ENCODE measurements at places on chromosomes 1 and 21.
A peak's percentile ranks its signal among the peaks of the same experiment; 100 is the strongest.

DNA sequence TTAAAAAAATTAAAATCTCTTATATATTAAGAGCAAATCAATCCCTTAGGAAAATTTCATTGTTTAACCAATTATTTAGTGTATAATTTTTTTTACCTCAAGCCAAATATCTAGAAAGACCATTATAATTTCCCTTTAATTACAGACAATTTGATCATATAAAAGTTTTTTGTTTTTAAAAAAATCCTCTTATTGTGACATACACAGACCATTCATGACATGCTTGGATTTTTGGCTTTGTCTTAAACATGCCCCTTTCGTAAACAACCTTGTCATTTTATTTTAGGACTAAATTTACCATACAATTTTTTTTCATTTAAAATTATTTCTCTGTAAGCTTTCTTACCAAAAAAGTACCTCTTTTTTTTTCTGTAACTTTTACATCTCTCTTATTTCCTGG lies 14.2 kb upstream of the CYP4B1 start:
- DNase-seq: no peak

- DNase-seq: no peak
Measured at GRCh38 chr21:44758781-44759627, 42.6 kb downstream of the UBE2G2 start.

- DNase-seq: no peak
Measured at GRCh38 chr1:83632906-83633305, 366.0 kb downstream of the TTLL7 start.

GRCh38 chr1:56501426-56501825 lies 77.9 kb downstream of the PLPP3 start:
- no peak for DNase-seq

DNA sequence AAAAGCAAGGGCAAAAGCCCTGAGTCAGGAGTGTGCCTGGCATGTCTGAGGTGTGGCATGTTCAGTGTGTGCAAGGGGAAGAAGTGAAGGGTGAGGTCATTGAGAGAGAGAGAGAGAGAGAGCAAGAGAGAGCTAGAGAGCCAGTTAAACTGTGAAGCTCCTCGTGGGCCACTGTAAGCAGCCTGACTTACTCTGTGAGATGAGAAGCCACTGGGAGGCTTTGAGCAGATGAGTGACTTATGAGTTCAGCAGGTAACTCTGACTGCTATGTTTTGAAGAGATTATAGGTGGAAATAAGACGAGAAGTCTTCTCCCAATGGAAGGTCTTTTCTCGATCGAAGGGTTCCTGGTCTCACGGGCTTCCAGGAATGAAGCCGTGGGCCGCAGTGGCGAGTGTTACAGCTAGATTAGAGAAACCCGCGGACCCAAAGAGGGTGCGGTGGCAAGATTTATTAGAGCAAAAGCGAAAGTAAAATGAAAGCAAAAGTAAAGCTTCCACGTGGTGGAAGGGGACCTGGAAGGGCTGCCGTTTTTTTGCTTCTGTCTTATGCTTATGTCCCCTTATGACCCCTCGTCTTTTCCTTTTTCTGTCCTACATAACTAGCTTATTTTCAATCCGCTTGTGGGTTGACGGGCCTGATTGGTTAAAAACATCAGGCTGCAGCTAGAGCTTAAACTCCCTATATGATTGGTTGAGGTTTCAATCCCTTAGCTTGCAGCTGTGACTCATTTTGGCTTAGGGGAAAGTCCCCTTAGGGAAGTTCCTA lies 323.1 kb upstream of the FAM78B start:
- peak; percentile 13 for DNase-seq

DNA sequence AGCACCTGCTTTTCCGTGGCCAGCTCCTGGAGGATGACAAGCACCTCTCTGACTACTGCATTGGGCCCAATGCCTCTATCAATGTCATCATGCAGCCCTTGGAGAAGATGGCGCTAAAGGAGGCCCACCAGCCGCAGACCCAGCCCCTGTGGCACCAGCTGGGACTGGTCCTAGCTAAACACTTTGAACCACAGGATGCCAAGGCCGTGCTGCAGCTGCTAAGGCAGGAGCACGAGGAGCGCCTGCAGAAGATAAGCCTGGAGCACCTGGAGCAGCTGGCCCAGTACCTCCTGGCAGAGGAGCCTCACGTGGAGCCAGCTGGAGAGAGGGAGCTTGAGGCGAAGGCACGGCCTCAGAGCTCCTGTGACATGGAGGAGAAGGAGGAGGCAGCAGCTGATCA lies 413 bp downstream of the UBL4B start:
- no peak for DNase-seq

DNA sequence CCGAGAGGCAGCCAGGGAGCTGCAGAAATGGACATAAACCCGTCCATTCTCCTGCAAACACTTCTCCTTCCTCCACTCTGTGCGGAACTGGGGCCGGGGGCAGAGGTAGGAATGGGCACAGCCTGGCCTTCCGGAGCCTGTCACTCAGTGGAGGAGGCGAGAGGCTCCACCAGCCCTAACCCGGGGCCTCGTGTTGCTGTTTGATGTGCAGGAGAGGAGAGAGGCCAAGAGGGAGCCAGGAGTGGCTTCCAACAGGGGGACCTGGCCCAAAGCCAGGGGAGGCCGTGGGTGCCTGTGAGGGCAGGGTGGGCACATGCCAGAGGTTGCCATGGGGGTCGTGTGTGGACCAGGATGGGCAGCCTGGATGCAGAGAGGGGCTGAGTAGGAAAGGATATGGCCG lies 158.1 kb upstream of the ARHGEF16 start:
- no peak for DNase-seq

DNA sequence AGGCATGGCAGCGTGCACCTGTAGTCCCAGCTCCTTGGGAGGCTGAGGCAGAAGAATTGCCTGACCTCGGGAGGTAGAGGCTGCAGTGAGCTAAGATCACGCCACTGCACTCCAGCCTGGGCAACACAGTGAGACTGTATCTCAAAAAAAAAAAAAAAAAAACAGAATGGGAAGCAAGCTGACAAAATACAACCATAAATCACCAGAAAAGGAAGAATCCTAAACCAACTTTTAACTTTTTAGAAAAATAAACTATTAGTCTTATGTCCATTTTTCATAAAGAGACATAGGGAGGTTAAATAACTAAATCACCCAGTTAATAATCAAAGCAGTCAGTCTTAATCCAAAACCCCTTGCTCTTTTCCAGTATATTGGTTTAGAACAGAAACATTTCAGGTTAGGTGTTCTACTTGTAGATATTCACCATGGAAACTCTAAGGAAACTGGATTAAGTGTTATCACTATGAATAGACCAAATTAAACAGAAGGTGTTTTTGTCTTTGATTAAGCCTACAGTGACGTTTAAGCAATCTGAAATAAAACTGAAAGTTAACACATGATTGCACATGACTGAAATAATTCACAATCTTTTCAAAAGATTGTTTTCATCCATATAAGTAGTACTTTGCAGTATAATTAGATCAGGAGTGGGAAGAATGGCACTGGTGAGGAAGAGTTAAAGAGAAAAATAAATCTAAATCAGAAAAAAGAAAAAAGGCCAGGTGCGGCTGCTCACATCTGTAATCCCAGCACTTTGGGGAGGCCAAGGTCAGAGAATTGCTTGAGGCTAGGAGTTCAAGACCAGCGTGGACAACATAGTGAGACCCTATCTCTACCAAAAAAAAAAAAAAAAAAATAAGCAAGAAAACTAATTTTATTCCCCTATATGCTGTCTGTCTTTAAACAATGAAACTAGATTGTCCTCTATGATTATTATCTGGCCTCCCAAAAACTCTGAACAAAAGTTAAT lies 9.6 kb downstream of the CDC42BPA start:
- DNase-seq: no peak

- DNase-seq: peak; percentile 6
Measured at GRCh38 chr1:71986160-71986559, 296.2 kb downstream of the NEGR1 start.

DNA sequence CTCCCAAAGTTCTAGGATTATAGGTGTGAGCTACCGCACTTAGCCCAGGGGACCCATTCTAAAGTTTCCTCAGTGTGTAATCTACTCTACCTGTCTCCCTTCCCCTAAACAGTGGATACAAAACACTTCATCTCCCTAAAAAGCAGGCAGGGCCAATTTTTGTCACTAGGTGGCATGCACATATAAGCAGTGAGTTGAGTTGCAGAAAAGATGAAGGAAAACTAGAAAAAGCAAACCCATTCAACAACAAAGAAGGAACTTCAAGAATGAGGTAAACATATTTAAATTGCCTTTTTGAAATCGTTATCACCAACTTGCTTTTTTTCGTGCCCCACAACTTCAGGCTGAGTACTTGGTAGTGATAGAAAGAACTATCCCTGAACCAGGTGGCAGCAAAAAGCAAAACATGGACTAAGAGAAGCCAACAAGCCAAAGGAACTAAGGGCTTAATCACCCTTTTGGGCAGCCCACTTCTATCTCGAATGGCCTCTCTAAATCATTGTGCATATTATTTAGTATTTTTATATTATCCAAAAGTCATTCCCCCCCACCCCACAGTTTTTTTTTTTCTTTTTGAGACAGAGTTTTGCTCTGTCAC lies 19.7 kb upstream of the ALDH9A1 start:
- peak; percentile 58 for DNase-seq

GRCh38 chr1:174160109-174160473 lies 771 bp downstream of the RABGAP1L start:
- peak; percentile 6 for DNase-seq

GRCh38 chr1:24932284-24932683 lies 2.2 kb upstream of the RUNX3 start:
- no peak for DNase-seq

GRCh38 chr1:156480411-156481192 lies 20.0 kb downstream of the MEF2D start:
- peak; percentile 49 for DNase-seq

DNA sequence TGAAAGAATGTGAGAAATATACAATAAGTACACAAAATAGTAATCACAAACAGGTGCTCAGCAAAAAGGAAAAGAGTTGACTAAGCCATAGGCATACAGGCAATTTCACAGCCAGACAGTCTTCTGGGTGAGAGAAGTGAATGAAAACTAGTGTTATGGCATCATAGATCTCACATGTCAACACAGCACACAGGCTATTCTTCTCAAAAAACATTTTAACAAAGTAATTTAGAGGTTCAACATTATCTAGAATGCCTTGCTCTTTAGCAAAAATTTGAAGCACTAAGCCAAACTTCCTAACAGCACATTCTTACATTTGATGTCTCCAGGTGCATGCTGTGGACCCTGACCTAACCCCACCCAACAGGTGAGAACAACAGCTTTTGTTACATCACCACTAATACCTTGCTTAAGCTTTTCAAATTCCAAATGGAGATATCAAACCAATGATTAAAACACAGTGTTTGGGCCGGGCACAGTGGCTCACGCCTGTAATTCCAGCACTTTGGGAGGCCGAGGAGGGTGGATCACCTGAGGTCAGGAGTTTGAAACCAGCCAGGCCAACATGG lies 30.5 kb downstream of the OTUD7B start:
- no peak for DNase-seq

- DNase-seq: peak; percentile 37
Measured at GRCh38 chr1:156203331-156203730, 9.4 kb downstream of the SLC25A44 start.

DNA sequence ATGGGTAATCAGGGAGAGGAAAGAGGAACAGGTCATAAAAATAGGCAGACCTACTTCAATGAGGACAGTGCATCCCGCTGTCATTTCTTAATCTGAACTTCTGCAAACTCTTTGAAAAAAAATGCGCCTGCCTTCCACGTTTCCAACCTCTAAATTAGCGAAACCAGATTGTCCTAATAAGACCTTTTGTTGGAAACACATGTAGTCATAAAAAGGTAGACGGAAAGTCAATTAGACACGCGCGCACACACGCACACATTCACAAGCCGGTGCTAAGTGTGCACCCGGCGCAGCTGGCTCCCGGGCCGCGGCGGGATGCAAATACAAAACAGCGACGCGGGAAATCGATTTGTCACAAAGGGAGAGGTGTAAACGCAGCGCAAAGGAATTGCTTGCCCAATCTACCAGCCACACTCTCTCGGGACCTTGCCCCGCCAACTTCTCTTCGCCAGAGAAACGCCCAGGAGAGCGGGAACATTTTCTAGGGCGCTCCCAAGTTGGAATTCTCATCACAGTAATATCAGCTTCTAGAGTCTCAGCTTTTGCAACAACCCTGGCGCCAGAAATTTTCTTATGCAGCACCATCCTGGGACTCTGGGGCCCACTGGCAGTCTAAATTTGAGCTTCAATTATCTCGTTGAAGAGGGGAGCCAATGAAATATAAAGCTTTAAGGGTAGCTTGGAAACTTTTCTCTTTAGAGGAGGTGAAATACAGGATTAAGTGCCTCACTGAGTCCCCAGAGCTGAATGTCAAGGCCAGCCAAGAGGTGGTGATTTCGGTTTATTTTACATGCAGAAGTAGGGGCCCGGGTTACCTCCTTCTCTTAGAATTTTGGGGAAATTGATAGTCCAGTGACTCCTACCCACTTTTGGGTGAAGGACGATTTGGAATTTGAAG lies 4.5 kb downstream of the PRRX1 start:
- peak; percentile 67 for DNase-seq

GRCh38 chr1:78619803-78620579 lies at the start of gene IFI44L:
IFI44L (plus strand) TSS chr1:78620448; CDS start chr1:78627916, 7,468 bp downstream.
- peak; percentile 66 for DNase-seq

DNA sequence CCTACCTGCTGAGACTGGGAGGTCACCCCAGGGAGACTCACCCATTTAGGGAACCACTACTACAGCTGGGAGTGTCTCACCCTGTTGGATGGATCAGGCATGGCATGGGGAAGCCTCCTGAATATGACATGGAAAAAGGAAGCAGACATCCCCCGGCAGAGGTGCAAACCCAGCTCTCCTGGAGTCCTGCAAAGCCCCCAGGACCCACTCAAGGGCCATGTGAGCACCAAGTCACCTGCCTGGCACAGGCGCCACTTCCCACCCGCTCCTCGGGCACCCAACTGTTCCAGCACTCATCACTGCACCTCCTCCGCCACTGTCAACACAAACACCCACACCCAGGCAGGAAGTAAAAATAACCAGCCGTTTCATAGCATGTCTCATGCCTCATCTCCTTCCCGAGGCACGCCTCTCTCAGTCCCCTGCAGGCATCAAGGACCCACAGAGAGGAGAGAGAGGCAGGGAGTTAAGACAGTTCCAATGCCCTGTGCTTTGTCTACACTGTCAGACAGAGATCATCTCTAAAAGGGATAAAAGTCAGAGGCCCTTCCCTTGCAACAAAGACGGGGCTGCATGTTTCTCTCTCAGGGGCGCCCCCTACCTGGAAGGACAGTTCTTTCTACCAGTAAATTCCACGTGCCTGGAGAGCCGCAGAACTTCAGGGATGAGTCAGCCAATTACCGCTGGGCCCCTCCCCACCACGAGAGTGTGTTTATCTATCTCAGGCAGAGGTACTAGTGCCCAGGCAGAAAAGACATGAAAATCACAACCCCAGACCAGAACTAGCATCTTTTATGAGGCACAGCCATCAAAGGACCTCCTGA lies 150.1 kb upstream of the SOD1 start:
- DNase-seq: peak; percentile 12

DNA sequence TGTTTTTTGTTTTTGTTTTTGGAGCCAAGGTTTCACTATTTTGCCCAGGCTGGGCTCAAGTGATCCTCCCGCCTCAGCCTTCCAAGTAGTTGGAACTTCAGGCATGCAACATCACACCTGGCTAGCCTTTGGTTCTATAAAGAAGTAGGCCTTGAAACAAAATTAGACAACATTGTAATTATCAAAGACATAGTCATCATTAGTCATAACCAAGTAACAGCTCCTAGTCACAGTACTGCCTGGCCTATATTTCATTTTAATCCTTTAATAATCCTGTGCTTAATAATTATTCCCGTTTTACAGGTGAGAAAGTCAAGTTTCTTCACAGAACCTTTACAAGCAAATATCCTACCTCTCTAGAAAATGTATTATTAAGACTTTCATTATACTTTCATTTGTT lies 52.3 kb upstream of the TBX15 start:
- DNase-seq: no peak

- no peak for DNase-seq
Measured at GRCh38 chr1:93581917-93582850, 99.5 kb downstream of the BCAR3 start.

Data from fibroblast of skin of abdomen (primary cell).